ENCODE measurements at places on chromosomes 4 and X.
A peak's percentile ranks its signal among the peaks of the same experiment; 100 is the strongest.

- peak; percentile 39 for DNase-seq
These were observed 701 bp upstream of the BCOR start for GRCh38 chrX:40098264-40099054.

GRCh38 chr4:18722748-18723191 lies 701.2 kb upstream of the LCORL start:
- no peak for DNase-seq

DNA sequence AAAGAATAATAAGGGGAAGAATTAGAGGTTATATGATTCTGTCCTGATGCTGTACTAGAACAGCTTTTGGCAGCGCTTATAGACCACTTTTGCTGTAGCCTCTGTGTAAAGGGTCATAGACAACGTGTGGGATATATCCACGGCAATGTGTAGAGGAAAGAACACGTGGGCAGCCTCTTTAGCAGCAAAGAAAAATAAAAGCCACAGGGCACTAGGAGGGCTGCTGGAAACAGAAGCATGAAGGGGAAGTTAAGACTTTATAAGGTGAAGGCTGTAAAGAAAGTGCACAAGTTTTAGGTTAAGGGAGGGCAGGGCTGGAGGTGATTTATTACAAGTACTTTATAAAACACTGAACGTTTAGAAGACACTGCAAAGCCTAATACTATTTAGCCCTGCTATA lies 20.1 kb upstream of the PHEX start:
- DNase-seq = no peak

GRCh38 chr4:89483833-89484232 lies 176.2 kb upstream of the GPRIN3 start:
- DNase-seq = no peak

- no peak for DNase-seq
These were observed 979.5 kb upstream of the NDST4 start for GRCh38 chr4:116092961-116093360.

DNA sequence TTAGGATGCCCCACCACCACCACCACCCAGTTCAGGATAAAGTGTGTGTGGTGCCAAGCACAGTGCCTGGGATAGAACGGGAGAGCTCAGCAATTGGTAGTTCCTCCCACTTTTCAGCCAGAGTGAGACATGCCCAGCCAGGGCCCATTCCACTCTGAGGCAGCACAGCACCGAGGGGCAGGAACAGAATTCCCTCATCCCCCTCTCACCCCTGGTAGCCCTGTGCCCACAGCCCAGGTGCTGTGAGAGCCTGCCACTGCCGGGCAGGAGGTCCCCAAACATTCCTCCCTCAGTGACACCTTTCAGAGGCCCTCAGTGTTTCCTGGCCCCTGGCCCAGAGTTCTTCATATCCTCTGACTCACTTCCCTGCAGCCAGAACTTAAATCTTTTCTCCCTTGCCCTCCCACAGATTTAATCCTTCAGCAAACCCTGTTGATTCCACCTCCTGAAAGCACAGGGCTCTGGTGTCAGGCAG lies 8.1 kb downstream of the RIPPLY1 start:
- no peak for DNase-seq

GRCh38 chrX:122565952-122566351 lies 618.1 kb upstream of the GRIA3 start:
- DNase-seq = no peak

DNA sequence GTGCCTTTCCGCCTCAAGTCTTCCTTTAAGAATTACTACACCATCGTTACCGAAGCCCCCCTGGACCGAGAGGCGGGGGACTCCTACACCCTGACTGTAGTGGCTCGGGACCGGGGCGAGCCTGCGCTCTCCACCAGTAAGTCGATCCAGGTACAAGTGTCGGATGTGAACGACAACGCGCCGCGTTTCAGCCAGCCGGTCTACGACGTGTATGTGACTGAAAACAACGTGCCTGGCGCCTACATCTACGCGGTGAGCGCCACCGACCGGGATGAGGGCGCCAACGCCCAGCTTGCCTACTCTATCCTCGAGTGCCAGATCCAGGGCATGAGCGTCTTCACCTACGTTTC lies 2.2 kb downstream of the PCDH10 start:
- no peak for DNase-seq

DNA sequence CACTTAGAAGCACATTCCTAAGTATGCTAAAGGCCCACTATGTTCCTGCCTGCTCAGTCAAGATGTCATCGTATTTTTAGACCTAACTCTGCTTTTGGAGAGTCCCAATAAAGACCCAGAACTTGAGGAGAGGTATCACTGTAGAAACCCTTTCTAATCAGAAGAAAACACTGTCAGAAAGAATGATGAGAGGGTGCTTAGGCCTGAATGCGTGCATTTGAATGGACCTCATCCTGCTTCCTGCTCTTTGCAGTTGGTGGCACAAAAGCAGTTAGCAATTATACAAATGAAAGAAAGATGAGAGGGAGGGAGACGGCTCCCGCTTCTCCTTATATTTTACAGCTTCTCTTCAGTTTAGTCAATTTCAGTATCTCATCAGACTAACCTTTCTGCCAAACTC lies 987.2 kb downstream of the CCSER1 start:
- no peak for DNase-seq

All from NCI-H446 treated with DMSO at 0.1 percent for 48 hours (cell line).